ENCODE measurements at places on chromosomes 1 and 21.

DNA sequence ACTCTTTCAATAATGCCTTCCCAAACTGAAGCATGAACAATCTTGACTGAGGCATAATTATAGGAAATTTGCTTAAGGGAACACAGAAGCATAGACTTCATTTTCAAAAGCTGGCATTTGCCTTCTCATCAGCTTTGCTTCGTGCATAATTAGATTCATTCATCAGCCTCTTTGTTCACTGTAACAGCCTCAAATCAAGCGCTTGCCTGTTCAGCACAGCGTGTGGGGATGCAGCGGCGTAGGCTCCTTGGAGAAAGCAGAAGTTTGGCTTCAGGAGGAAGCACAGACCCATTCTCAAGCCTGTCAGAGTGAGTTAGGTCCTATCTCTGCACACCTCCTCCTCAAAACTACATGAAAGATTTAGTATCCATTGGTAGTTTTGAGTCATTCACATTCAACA is 246.4 kb upstream of the MAP1LC3C start:
- DNase-seq: no peak

- DNase-seq: no peak
Measured at GRCh38 chr1:245510144-245510543, 355.4 kb downstream of the KIF26B start.

DNA sequence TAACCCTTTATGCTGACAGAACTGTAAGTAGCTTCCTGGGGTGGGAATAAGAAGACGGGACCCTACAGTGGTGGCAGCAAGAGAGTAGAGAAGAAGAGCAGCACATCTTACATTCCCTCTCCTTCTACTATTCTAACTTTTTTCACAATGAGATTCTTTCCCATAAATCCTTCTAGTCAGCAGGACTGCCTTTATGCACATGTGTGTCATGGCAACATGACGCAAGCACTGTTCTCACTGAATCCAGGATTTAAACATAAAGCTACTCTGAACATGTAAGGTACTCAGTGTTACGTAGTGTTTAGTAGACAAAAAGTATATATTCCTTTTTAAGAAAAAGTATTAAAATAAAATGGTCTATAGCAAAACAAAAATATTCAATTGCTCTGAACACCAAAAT is 309.7 kb upstream of the LYPLAL1 start:
- DNase-seq: no peak

DNA sequence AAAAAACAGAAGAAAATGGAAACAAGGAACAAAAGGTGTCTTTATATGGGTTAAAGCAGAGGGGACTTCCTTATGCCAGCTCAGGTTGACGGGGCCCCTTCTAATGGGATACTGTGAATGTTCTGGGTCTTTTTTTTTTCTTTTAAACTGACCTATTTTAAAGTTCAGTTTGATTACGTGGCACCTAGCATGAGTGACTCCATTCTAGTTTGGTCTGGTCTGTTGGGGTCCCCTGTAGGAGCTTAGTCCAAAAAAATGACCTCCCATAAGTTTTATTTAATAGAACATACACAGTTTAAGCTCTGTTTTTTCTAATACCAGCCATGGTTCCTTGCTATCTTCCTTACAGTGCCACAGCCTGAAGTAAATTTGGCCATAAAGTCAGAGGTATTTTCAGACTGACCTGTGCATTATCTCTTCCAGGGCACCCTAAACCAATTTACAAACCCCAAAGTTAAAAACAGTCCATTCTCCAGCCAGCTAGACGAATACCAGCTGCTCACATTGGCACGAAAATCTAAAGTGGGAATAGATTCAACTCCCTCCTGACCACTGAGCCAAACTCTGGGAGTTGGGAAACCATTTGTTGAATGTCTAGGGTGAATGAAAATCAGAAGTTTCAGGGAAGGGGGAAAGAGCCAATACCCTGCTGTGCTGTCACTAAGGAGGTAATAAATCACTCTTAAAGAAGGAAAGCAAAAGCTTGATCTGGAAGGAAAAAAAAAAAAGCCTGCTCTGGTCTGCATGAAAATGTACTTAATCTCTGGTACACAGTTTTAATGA is 42.4 kb downstream of the AKNAD1 start:
- no peak for DNase-seq

DNA sequence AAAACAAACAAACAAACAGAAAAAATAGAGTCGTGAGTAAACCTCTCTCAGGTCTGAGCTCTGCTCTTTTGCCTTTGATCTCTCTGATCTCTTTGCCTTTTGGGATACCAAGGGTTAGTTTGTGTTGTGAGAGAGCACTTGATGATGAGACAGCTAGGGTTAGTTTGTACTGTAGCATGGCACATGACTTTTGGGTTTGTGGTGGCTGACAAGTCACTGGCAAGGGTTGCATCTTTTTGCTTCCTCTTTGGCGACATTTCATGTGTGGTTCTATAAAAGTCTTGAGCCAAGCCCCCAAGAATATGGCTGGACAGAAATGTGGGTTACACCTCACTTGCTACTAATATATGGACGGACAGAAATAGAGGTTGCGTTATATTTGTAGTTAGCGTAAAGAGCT is 60.5 kb downstream of the TESK2 start:
- no peak for DNase-seq

DNA sequence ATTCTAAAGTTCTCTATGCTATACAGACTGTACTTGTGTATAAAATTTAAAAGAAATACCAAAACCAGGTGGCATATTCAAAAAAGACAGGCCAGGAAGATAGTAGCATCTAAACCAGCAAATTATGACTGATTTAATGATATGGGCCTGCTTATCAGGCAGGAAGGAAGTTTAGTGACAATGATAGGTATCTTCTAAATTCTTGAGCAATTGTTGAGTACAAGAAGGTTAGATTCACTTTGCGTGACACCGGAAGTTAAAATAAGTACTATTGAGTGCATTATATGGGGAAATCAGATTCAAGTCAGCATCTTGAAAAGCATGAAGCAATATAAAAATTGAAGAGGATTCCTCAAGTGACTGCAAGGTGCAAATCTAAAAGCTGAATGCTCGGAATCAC is 186.8 kb upstream of the RGS18 start:
- DNase-seq: no peak

DNA sequence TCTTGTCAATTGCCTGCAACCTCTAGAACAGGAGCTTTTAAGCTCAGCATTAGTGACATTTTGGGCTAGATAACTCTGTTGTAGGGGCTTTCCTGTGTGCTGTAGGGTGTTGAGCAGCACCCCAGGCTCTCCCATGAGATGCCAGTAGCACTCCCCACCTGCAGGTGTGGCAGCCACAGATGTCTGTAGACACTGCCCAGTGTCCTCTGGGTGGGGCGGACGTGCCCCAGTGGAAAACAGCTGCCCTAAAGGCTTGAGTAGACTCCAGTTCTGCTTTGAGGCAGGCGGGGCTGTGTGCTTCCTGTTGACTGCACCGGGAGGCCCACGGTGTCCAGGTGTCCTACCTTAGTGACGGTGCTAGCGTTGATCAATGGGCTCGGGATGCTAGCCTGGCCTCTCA is 16.9 kb upstream of the PWP2 start:
- DNase-seq: no peak

DNA sequence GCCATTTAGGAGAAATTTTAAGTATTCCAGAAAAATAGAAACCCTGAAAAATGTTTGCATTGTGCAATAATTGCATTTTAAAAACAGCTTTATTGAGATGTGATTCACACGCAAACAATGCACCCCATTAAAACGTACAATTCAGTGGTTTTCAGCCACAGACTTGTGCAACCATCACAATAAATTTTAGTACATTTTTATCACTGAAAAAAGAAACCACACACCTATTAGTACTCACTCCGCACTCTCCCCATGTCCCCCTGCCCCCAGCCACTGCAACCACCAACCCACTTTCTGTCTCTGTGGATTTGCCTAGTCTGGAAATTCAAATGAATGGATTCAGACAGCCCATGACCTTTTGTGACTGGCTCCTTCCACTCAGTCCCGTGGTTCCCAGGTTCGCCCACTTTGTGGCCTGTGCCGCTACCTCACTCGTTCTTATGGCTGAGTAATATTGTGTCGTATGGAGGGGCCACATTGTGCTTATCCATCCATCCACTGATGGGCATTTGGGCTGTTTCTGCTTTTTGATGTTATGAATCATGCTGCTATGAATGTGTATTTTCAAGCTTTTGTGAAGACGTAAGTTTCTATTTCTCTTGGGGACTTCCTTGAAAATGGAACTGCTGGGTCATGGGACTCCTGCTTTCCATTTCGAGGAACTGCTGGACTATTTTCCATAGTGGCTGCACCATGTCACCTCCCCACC is 147.7 kb upstream of the ARHGEF16 start:
- DNase-seq: no peak

DNA sequence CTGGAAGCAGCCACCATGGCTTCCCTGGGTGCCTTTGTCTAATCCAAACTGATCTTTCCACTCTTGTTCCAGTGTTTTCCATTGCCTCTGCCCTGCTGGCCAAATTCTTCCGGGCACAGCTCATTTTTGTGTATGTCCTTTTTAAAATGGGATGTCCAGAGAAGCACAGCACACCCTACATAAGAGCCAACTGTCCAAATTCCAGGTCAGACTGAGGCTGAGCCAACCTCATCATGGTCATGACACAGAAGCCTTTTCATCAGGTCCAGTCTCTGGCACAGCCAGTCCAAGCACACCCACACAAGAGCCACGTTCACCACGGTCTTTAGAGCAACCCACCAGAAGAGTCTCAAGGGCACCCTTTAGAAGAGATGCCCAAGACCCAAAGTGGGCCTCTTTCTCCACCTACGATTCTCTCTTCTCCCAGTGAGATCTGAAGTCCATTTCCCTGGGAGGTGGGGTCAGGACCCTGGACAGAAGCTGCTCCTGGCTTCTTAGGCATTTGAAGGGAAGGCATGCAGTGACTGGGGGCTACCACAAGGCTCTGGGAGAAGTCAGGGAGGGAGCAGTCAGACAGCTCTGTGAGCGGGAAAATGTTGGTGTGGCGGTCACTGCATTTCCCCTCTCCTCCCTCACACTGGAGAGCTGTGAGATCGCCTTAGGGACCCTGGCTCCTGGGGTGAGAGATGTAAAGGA is 53.2 kb downstream of the SYT2 start:
- no peak for DNase-seq

GRCh38 chr21:43373362-43374227 is 53.3 kb downstream of the SIK1 start:
- DNase-seq: no peak

GRCh38 chr1:233395863-233396646 is 68.5 kb downstream of the MAP3K21 start:
- DNase-seq: no peak

- no peak for DNase-seq
Measured at GRCh38 chr1:27804791-27805190, 25.8 kb upstream of the PPP1R8 start.

DNA sequence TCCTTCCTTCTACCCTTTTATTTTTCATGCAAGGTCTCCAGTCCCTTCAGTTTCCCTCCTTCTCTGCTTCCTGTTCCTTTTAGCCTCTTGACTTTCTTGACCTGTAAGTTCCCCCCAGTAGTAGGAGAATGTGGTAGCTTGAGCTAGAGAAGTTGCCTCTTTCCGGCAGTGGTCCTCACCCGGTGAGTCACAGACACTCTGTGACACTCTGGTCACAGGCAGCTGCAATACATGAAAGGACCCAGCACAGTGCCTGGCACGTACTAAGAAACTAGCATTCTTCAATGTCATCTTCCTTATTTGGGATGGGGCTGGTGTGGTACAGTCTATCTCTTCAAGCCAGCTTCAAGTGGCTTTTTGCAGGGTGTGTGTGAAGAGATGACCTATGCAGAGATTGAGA is 16.0 kb downstream of the PFKFB2 start:
- DNase-seq: no peak

DNA sequence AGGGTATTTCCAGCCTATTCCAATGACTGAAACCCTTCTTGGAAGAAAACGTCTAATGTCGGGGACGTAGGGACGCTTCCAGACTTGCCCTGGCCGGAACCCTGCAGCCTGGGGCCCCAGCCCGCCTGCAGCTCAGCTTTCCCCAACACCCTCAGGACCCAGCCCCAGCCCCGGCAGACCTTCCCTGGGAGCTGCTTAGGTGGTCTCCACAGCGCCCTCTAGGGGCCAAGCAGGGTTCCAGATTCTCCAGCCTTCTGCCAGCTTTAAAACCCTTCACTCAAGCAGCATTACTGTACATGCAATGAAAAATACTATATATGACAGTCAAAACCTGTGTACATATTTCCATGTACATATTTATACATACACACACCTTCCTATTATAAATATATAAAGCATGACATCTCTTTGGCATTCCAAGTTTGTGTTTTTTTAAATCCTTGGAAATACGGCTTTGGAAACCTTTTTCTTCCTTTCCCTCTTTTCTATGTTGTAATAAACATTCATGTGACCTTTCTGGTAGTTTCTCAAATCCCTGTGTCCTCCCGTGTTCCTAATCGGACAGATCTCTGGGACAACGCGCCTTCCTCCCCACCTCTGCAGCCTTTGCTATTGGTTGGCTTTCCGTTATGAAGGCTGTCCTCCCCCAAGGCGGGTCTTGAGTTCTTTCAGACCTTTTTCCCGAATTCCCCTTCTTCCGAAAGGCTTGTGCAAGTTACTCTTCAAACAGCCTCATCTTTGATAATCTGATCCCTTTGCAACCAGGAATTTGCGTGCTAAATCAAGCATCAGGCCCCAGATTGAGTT is 60.3 kb downstream of the STUM start:
- no peak for DNase-seq

DNA sequence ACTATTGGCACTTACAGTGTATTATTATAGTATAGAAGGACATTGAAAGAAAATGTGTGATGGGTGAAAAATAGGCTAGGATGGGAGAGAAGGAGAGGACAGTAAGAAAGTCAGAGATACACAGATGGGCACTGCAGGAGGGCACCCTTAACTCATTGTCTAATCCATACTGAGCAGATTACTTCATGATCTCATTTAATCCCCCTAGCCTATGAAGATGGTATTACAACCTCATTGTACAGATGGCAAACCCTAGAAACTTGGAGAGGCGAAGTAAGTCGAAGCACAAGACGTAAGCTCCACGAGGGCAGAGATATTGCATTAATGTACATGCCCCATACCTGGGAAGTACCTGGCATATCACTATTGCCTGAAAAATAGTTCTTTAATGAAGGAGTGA is 346.9 kb upstream of the DAB1 start:
- no peak for DNase-seq

DNA sequence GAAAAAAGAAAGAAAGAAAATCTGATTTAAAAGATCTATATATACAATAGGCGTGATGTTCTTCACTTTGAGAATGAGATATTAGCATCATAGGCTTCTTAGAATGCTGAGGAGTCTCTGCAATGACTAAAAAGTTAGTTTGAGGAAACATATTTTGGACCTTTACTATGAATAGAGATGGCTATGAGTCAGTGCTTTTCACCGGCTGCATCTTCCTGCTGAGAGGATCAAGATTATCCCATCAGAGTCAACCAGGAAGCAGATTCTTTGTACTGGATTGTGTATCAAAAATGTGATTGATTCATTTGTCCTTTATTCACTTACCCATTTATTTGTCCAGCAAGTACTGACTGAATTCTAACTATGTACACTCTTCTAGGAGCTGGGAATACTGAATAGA is 144.2 kb downstream of the KCNK2 start:
- no peak for DNase-seq

All from vagina (tissue), 2 donors.